ENCODE measurements at places on chromosomes 1 and 21.

DNA sequence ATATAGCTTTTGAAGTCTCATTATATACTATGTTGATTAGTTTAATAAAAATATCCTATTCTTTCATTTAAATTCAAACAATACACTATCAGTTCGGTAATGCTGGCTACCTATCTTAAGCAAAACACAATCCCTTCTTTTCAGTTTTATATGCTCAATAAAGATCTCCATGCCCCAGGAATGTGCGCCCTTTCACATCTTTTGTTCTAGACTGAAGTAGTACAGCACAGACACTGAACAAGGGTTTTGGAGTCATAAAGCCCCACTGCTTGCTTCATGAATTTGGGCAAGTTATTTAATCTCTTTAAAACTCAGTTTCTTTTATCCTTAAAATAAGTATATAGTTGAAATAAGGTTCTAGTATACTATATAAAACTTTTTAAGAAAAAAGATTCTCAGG is 22.4 kb downstream of the SYDE2 start:
- DNase-seq: no peak

DNA sequence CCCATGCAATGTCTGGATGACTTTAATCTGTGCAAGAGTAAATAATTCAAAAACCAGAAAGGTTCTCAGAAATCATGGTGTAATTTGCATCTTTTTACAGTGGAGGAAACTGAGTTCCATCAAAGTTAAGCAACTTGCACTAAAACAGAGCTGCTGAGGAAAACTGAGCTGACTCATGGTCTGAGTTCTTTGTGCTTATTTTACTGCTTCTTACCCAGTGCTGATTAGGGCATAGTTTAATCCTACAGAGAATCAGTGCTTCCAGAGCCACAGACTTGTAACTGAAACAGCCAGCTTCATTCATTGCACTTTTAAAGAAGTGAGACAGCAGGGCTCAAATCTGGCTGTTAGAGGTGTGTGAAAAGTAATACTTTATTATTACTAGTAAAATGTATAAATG is 10.9 kb upstream of the RWDD3 start:
- no peak for DNase-seq

DNA sequence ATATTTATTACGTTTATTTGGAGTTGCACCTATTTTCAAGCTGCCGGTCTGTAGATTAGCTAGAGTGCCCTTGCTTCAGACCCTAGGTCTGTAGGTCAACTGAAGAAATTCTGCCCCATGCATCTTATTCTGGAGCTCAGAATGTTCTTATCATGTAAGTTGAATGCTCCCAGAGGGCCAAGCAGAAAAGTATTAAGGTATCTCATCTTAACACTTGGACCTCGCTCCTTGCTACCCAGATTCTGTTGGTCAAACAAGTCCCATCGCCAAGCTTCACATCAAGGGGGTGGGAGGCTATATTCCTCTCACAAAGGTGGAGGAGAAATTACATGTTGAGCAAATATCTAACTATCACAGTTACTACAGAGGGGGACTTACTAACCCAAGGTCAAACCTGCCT is 187.7 kb downstream of the C1orf94 start:
- DNase-seq: no peak

- DNase-seq: peak; percentile 96
These were observed 5.1 kb downstream of the CLCNKB start for GRCh38 chr1:16048573-16049189.

DNA sequence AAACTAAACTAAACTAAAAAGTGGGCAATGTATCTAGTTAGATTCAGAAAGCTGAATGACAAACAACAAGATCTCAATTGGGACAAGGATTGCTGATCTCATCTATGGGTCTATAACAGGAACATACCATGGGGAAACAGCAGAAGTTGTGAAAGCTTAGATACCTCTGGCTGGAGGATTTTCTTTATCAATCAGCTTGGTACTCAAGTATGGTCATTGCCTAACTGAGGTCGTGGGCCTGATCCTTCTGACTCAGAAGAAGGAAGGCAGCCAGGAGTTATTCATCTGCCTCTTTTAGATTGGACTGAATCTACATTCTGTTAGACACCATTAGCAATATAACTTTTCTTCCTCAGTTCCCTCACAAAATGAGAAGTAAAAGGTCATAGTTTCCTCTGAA is 39.7 kb downstream of the DNTTIP2 start:
- no peak for DNase-seq

GRCh38 chr21:37659874-37660273 is 256.4 kb downstream of the KCNJ6 start:
- no peak for DNase-seq

DNA sequence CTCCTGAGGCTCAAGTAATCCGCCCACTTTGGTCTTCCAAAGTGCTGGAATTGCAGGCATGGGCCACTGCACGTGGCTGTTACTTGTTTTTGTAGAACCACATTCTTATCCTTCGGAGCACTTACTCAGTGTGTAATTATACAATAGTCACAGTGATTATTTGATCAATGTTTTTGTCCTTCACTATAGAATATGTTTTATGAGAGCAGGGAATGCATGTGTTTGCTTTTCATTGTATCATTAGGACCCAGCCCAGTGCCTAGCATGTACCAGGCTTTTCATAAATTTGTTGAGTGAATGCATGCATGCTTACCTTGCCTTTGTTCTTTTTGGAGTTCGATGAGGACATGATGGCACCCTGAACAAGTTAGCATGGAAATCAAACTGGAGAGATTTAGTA is 5.8 kb downstream of the SZT2 start:
- DNase-seq: no peak

DNA sequence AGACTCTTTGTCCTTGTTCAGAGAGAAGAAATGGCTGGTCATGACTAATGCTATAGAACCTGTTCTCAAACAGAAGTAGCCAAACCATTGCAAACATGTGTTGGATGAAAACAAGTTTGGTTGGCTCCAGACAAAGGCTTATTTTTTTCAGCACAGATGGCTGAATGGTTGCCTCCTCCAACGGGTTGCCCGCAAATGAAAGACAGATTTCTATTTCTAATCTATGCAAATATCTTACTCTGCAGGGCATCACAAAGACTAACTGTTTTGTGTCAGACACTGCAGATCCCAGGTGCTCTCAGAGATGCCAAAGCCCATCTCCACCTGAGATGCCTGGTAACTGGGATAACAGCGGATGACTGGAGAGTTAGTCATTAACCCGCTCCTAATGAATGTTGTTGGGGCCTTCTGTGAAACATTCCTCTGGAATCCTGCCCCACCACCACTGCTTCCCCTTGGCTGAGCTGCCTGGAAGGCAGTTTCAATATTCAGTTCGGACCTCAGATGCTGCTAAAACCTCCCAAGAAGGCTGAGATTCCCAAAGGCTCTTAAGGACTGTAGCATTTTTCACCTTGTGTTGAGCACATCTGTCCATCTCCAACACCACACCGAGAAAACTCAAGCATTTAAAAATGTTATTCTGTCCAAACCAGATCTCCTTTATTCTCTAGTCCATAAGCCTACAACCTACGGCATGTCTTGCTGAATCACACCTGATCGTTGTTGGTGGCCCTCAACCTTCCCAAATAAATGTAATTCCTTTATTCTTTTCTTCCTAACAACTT is 104.4 kb downstream of the PTPN14 start:
- peak; percentile 77 for DNase-seq

DNA sequence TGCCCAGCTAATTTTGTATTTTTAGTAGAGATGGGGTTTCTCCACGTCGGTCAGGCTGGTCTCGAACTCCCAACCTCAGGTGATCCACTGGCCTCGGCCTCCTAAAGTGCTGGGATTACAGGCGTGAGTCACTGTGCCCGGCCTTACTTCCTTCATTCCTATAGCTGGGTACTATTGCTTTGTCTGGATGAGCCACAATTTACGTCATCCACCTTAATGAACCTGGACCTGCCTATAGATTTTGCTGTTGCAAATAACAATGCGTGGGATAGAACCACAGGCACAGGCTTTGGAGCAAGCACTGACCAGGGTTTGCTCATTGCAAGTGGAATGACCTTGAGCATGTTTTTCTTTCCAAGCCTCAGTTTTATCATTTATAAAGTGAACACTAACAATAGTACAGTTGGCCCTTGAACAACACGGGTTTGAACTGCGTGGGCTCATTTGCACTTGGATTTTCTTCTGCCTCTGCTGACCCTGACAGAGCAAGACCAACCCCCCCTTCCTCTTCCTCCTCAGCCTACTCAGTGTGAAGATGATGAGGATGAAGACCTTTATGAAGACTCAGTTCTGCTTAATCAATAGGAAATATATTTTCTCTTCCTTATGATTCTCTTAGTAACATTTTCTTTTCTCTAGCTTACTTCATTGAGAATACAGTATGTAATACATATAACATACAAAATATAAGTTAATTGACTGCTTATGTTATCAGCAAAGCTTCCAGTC is 33.3 kb upstream of the BECN2 start:
- DNase-seq: no peak

- DNase-seq: no peak
These were observed 14.0 kb upstream of the LIN9 start for GRCh38 chr1:226322986-226323385.

DNA sequence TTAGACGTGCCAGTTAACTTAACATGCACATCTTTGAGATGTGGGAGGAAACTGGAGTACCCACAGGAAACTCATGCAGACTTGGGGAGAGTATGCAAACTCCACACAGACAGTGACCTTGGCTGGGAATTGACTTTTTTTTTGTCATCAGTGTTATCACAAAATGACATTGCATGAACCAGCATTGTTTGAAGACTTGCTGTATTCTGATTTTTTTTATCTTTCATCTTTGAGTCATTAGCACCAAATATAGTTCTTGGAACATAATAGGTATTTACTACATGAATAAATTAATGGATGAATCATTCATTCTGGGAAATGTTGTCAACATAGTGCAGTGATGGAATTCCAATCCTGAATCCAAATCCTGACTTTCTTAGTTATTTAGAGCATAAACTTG is 77.0 kb downstream of the ATF6 start:
- no peak for DNase-seq

DNA sequence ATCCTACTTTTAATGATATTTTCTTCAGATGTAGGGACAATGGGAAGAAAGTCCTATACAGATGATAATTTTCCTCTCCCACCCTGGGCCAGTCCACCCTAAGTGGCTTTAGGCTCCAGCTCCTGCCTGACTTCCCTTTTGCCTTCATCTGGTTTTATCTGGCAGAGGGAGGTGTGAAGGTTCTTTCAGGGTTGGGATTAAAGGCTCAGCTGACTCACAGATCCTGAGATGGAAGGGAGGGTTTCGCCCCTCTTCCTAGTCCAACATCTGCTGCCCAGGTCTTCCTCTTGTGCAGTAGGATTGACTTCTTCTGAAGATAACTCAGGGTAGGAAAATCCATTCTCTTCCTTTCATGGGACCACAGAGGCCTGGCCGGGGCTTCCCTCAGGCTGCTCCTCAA is 362.4 kb upstream of the KAZN start:
- no peak for DNase-seq

- DNase-seq: no peak
These were observed 54.4 kb downstream of the NAV1 start for GRCh38 chr1:201593200-201593921.

GRCh38 chr1:63807046-63807445 is 33.2 kb downstream of the ROR1 start:
- no peak for DNase-seq

DNA sequence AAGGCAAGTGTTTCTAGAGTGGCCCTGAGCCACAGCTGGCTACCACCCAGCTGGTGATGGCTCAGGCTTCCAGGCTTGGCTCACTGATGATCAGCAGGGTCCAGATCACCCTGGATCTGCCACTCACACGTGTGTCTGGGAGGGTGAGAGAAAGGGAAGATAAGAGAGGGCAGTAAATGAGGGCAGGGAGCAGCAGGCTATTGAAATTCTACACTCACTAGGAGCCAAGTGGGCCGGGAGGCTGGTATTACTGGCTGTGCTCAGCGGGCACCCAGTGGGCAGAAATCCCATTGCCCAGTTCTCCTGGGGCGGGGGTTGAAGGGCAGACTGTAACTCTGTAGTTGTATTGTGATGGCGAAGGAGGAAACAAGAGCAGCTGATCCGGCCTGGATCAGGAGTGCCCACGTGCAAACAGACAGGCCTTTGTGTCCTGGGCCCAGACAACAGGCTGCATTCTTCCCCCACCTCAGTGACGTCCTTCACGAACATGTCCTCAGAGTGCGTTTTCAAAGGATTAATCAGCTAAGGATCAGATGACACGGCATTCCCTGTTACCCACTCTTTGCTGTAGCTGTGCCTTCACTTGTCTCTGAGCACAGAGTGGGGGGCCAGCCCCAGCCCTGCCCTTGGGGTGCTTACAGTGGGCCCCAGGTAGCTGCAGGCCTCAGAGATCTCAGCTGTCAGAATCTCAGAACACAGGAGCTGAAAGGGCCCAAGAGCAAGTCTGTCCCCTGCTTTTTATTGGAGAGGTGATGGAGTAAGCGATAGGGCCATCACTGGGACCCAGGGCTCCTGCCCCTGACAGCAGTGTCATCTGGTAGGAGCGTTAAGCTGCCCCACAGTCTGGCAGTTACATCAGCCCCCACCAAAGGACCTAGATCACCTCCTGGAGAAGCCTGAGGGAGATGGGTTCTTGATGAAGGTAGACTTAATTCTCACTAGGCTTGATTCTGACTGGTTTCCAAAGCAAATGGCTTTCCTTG is 60.5 kb downstream of the ATP1A1 start:
- DNase-seq: no peak

DNA sequence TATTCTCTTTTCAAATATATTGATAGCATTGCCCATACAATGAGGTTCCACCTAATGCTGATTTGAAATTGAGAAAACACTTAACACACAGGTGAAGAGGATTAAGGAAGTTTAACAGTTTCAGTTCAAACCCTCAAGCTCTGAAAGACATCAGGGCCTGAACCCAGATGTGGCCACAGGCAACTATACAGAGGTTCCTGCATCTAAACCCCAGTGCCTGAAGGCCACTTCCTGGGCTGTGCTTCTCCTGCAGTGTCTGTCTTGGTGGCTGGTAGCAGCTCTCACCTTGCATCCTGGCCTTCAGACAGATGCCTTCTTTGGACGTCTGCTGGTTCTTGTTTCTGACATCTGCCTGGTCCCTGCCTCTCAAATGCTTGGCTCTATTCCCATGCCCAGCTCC is 25.1 kb upstream of the NGF start:
- DNase-seq: no peak

- DNase-seq: no peak
These were observed 466.6 kb upstream of the C1orf87 start for GRCh38 chr1:60540141-60540540.

GRCh38 chr1:16075337-16076030 is 2.0 kb upstream of the FAM131C start:
- DNase-seq: no peak

GRCh38 chr1:200437556-200438203 is 27.8 kb upstream of the ZNF281 start:
- no peak for DNase-seq
